ENCODE measurements at places on chromosomes 7 and 10.

GRCh38 chr10:119537953-119538630 lies 4.4 kb downstream of the RGS10 start:
- no peak for DNase-seq

GRCh38 chr7:120981888-120982615 lies 6.5 kb upstream of the CPED1 start:
- DNase-seq, result no peak

- DNase-seq, result no peak
Observed at GRCh38 chr7:99720800-99721595, 14.0 kb downstream of the CYP3A7 start.

- DNase-seq, result no peak
Observed at GRCh38 chr10:93061594-93062513, 1.3 kb downstream of the CYP26C1 start.

DNA sequence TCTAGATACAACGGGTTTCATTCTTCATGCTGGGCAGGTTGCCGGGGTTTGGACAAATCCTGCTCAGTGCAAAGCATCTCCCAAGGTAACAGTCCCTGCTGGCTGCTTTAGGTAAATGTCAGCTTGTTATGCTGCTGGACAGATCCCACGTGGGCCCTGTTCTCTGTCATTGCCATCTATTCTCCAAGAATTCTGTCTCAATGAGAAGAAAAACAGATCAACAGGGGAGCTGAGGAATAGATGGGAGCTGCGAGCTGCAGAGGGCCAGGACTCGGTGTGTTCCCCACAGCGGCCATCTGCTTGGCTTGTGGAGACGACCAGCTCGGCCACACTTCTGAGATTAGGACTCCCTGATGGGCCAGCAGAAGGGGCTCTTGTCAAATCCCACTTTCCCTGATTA lies 235.2 kb downstream of the DPP6 start:
- no peak for DNase-seq

GRCh38 chr7:100016215-100016901 lies 962 bp downstream of the ZKSCAN1 start:
- DNase-seq, result no peak

- DNase-seq, result no peak
Observed at GRCh38 chr10:130160775-130161174, 24.6 kb downstream of the GLRX3 start.

DNA sequence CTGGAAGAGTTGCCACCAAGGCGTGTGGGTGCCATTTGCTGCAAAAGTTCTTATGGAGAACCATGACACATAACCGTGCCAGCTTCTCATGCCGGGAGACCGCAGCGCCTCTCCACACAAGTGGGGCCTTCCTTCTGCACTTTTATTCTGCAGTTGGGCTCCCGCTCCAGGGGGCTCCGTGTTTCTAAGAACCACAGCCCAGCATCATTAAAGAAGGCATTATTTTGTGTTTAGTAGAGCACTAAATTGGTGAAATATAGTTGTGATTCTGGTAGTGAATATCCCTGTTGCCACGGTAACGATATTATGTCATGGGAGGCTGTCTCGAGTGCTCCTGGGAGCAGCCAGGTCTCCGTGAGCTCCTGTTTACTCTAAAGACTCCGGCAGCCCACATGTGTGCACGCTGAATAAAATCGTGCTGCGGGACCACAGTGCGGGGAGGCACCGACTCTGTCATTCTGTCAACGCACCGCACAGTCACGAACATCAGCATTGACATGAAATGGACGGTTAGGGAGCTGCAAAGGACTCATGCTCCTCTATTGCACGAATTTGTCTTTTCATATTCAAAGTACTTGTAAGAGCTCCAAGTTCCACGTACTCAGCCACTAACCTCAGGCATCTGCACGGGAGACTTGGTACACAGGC lies 68.8 kb upstream of the PITRM1 start:
- no peak for DNase-seq

GRCh38 chr10:17643755-17644484 lies at the start of gene STAM:
Gene STAM (plus strand): TSS chr10:17644151. CDS start chr10:17644340, 189 bp downstream.
- DNase-seq, result peak; percentile 86

DNA sequence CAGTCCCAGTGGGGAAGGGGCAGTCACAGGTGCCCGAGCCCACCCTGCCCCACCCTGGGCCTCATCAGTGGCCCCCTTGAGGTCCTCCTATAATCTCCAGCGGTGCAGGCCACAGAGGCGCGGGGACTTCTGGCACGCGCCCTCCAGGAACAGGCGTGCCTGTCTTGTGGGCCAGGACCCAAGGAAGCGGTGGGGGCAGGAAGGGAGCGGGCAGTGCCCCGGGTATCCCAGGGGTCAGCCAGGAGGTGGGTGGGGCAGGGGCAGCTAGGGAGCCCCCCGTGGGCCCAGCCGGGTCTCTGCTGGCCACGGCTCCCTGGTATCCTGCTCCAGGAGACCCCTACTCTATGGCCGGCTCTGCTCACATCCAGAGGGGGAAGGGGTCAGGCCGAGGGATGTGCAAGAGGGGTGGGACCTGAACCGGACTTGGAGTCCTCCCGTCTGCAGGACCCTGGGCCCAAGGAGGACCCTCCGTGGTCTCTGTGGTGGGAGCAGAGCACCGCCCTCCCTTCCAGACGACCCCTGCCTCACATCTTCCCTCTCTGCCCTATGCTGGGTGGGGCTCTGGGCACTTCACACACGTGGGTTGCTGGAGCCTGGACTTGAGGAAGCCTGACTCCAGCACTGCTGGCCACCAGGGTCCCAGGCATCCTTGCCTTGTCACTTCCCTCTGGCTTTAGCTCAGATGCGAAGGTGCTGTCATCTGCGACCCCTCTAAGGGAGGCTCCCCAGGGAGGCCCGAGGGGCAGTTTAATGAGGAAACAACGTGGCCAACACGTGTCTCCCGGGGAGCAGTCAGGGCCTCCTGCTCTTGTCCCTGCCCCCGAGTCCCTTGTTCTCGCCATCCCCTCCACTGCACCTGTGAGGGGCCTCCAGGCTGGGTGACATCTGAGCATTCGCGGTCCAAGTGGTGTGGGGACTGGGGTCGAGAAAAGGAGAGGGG lies 18.3 kb upstream of the GRIFIN start:
- no peak for DNase-seq

DNA sequence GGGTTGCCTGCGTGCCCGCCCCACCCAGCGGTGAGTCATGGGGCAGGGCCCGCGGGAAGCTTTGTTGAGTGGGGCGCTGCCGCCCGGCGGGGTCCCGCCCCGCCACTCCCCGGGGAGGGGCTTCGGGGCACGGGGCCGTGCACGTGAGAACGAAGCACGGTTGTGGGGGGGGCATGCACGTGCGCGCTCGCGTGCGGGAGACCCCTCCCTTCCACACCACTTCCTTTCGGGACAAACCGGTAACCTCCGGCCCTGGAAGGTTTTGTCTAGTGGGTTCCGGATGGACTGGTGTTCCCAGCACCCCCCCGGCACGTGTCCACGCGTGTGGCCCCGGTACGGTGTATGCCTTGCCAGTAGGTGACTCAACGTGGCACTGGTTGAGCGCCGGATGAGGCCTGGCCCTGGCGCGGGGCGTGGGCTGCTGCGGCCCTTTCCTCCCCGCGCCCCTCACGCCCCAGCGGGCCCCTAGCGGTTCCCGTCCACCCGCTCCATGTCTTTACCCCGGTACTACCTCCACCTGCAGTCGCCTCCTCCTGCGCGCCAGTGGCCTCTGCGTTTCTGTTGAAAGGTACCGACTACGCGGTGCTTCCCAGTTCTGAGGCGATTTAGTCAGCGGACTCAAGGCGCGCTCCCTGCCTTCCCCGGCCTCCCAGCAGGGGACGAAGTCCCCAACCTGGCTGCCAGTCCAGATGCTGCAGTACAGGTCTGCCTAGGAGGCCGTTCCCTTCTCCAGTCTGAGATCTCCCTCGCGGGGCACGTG lies 3.1 kb downstream of the ADIRF start:
- DNase-seq, result peak; percentile 55

GRCh38 chr10:80488539-80489066 lies 34.5 kb downstream of the TSPAN14 start:
- DNase-seq, result no peak

DNA sequence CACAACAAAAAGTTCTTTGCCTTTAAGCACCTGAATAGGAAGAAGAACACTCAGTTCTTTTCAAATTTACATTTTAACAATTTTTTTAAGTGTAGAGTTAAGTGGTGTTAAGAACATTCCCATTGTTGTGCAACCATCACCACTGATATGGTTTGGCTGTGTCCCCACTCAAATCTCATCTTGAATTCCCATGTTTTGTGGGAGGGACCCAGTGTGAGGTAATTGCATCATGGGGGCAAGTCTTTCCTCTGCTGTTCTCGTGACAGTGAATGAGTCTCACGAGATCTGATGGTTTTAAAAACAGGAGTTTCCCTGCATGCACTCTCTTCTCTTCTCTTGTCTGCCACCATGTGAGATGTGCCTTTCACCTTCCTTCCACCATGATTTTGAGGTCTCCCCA lies 155.7 kb downstream of the PLXNA4 start:
- DNase-seq, result no peak

- no peak for DNase-seq
Observed at GRCh38 chr10:92995509-92995908, 65.1 kb upstream of the CYP26C1 start.

DNA sequence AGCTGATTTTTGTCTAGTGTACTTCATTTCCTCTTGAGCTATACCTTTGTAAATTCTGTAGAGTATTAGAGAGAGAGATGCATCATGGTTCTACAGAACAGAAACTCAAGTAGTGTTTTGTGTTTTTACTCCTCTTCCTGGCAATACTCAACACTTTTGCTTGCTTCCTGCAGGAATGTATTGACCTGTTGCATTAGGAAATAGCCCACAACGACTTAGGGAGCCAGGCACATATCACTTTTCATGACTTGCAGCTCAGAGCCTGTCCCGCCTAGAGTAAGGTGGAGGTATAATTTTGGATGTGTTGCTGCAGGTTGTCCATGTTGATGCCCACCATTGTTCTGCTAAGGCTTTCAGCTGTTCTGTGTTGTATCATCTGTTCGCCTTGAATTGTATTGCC lies 216.3 kb downstream of the SDK1 start:
- no peak for DNase-seq

All from skeletal muscle cell (primary cell).